ENCODE measurements at places on chromosomes 5 and 9.

DNA sequence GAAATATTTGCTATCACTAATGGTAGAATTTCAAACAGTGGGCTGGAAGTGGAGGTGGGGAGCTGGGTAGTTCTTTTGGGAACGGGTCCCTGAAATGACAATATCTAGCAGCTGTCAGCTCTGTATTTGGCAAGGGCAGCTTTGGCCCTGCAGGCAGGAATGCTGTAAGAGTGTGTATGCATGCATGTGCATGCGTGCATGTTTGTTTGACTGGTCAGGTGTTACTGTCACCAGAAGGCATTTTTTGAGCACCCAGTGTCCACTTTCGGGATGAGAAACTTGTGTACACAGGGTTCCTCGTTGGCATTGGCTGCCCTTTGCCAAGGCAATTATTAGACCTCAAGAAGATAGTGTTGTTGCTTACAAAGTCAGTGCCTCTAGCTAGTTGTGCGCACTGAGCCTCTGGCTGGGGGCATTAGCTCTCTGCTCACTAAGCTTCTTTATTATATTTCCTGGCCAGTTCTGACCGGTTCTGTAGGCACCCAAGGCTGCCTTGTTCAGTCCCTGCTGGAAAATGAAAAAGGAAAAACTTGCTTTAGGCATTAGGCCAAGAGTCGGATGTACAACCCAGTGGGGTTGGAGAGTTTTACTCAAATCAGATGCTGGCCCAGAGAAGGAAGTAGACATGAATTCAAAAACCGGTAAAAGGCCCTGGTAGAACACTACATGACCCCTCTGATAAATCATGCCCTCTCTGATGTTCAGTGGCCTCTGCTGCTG lies 2.0 kb downstream of the CYFIP2 start:
- no peak for DNase-seq

DNA sequence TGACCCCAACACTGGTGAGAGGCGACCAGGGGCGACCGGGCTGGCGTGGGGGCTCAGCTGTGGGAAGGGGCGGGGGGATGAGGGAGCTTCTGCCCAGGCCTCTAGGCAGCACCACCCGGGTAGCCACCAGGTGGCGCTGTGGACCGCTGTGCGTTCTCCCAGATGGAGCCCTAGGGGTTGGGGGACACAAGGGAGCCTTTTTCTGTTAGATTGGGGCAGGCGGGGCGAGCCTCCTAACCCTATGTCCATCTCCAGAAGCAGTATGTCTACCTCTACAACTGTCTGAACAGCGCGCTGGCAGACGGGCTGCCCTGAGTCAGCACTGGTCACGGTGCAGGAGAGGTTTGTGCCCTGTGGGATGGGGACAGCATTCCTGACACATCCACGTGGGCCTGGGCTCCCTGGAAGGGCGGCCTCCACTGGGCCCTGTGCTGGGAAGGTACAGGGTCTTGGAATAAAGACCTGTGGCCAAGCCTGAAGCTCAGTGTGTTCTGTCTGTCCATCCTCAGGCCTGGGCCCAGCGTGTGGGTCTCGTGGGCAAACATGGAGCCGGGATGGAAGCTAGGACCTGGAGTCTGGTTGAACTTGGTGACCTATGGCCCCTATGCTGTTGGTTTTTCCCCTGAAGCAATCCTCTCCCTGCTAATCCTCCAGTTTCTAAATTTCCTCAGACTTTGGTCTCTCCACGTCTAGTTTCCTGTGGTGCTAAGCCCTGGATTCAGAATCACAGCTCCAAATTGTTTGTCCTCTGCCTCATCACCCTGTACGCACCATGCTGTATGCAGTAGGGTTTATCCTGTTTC lies 23.1 kb upstream of the SPTLC1 start:
- DNase-seq: peak; percentile 86

DNA sequence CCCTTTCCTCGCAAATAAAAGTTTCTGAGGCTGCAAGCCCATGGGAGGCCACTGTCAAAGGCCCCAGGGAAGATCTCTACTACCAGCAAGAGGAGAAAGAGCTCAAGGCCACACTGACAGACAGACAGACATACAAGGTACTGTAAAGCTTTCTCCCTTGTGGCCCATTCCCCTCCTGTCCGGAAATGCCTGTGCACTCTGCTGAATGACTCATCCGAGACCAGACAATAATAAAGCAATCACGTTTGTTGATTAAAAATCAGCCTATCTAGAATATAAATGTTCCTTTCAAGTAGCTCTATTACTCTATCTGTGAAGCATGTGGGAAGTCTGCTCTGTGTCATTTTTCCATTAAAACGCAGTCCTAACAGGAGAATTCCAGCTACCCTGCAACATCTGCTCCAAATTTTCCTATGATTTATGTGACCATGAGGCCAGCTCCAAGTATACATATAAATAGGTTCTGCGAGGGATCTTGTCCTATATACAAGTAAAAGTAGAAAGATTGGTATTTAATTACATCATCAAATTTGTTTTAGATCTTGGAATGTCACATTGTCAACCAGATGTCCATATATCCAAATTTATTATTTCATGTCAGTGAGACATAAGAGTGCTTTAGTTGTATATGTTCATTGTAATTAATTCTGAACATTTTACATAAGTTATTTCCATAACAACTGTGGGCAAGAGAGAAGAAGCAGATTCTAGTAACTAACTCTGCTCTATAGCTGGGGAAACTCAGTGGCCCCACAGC lies 34.7 kb upstream of the TGFBI start:
- no peak for DNase-seq

GRCh38 chr9:109319626-109320241 lies 1.1 kb downstream of the EPB41L4B start:
- no peak for DNase-seq

- no peak for DNase-seq
These were observed 902 bp downstream of the BDP1 start for GRCh38 chr5:71456362-71456743.

- DNase-seq: no peak
These were observed 58.6 kb upstream of the PPARGC1B start for GRCh38 chr5:149671544-149671943.

- no peak for DNase-seq
These were observed 33.8 kb upstream of the ACO1 start for GRCh38 chr9:32350682-32351081.

- no peak for DNase-seq
These were observed 192.4 kb downstream of the MAST4 start for GRCh38 chr5:66788556-66788955.

DNA sequence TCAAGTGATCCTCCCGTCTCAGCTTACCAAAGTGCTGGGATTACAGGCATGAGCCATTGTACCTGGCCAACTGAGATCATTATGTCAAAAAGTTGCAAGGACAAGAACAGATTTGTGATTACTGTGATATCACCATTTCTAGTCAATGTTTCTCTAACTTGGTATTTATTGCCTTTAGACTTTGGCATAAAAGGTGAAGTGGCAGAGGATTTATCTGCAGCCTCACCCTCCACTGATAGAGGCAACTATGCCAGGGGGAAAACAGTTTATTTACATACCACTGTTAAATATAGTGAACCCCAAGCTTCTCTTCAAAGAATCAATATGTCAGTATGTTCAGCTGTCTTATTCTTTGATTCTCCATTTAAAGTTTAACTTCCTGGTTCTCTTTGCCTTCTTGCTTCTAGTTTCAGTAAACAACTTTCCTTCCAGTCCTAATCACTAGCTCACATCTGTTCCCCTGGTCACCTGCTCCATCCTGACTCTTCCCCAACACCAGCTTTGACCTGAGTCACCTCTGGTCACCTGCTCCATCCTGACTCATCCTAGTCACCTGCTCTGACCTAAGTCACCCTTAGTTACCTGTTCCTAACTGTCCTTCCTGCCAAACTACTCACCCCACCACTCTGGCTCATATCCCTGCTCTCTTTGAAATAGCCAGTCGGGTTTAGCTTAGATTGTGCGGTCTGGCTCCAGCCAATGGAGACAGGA lies 29.9 kb downstream of the SEMA6A start:
- DNase-seq: peak; percentile 93
